Activated CD4-positive, alpha-beta T cell treated with anti-CD3 and anti-CD28 coated beads, Interleukin-2, amount 10 ng/mL, durations not matched to agents 7 days and 5 days (primary cell): ENCODE measurements at places on chromosomes 2 and 18. TPM values are rescaled to one million over a fixed set of nuclear protein-coding genes. Genes with fewer than 3 reads are reported as not detected.

DNA sequence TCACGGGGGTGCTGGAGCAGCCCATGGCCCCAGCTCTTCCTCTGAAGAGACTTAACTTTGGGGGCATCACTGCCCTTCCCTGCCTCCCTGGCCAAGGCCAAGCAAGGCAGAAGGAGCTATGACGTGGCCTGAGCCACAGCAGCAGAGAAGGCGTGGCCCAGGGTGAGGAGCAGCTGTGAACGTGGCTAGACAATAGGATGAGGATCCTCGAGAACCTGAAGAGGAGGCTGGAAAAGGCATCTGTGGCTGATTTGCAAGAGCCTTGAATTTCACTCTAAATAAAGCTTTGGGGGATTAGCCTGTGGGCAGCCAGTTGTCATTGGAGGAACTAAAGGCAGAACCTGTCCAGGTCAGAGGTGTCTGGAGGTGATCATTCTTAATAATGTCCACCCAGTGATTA lies 652.9 kb upstream of the ID2 start:
- no peak overlapping the region for H3K4me3 ChIP-seq
- H3K27me3 ChIP-seq: no peaks in the 10 kb centered on the region
- H3K4me1 ChIP-seq: no peaks in the 10 kb centered on the region
- no peaks in the 10 kb centered on the region for H3K36me3 ChIP-seq

GRCh38 chr2:110789706-110790105 lies 57.3 kb downstream of the ACOXL start:
- H3K27me3 ChIP-seq: peaks cover 27% of the 10 kb centered on the region
- no peak overlapping the region for H3K4me3 ChIP-seq
- no peak for DNase-seq

- no peaks in the 10 kb centered on the region for H3K36me3 ChIP-seq
- no peak for DNase-seq
- no peak overlapping the region for H3K27ac ChIP-seq
- H3K27me3 ChIP-seq: peaks cover 8% of the 10 kb centered on the region
Observed at GRCh38 chr2:173755798-173756197, 209.4 kb downstream of the SP3 start.

DNA sequence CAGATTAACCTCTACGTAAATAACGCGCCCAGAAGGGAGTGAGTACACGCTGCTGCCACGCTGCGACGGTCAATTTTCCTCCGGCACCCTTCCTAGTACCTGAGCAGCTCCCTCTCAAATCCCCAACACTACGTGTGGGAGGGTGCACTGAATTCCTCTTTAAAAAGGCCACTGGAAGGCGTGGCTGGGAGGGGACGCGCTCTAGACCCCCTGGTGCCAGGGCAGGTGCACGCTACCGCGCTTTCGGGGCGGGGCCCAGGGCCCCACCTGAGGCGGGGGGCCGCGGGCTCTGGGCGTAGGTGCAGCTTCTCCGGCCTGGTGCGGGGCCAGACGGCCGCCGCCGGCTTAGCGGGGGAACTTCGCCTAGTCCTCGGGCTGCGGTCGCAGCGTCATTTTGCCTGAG lies 668 bp upstream of the ANKRD12 start:
- H3K27me3 ChIP-seq: no peaks in the 10 kb centered on the region
- DNase-seq: no peak
- H3K4me1 ChIP-seq: peaks cover 57% of the 10 kb centered on the region
- peak overlapping the region; percentile 99 for H3K27ac ChIP-seq
- H3K36me3 ChIP-seq: peaks cover 47% of the 10 kb centered on the region

DNA sequence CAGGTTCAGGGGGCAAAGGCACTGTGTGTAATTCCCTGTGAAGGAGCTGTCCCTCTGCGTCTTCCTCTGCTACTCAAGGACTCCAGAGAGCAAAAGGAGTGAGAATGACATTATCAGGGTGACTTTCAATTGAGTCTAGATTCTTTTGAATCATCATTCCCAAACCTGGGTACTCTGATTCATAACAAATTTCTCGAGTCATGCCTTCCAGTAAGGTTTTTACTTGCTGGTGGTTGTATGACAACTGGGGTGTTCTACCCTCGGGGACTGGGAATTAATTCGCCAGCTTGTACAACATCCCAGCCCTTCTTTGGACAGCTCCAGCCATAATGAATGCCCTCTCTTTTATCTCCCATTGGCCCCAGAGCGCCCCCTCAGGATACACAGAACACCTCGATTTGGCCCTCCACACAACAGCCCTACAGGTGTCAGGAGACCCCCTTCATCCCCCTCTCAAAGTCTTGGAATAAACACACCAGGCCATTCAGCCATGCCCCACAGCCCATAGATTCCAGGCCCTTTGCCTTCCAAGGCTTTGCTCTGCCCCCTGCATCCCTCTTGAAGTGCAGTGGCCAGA lies 254.5 kb downstream of the KLHL29 start:
- H3K4me3 ChIP-seq: no peak overlapping the region
- no peaks in the 10 kb centered on the region for H3K27me3 ChIP-seq
- no peak for DNase-seq
- no peaks in the 10 kb centered on the region for H3K4me1 ChIP-seq
- H3K36me3 ChIP-seq: no peaks in the 10 kb centered on the region

- H3K27ac ChIP-seq: no peak overlapping the region
- H3K4me3 ChIP-seq: no peak overlapping the region
Observed at GRCh38 chr2:122261911-122262310, 506.5 kb downstream of the TSN start.

DNA sequence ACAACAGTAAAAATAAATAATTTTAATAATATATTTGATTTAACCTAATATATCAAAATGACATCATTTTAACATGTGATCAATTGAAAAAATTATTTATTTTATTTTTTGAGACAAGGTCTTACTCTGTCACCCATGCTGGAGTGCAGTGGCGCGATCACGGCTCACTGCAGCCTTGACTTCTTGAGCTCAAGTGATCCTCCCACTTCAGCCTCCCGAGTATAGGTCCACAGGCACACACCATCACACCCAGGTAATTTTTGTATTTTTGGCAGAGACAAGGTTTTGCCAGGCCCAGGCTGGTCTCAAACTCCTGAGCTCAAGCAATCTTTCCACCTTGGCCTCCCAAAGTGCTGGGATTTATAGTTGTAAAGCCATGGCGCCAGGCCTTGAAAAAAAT lies 126.7 kb upstream of the COPS8 start:
- no peak overlapping the region for H3K4me3 ChIP-seq
- no peak for DNase-seq

- peaks cover 3% of the 10 kb centered on the region for H3K36me3 ChIP-seq
- no peak overlapping the region for H3K27ac ChIP-seq
- peaks cover 13% of the 10 kb centered on the region for H3K4me1 ChIP-seq
- no peaks in the 10 kb centered on the region for H3K27me3 ChIP-seq
- H3K4me3 ChIP-seq: no peak overlapping the region
Observed at GRCh38 chr2:225112362-225113126, 70.3 kb upstream of the DOCK10 start.

GRCh38 chr2:112157472-112157871 lies 19.3 kb downstream of the FBLN7 start:
- no peak overlapping the region for H3K27ac ChIP-seq
- H3K4me3 ChIP-seq: no peak overlapping the region
- peaks cover 39% of the 10 kb centered on the region for H3K4me1 ChIP-seq
- no peaks in the 10 kb centered on the region for H3K36me3 ChIP-seq

DNA sequence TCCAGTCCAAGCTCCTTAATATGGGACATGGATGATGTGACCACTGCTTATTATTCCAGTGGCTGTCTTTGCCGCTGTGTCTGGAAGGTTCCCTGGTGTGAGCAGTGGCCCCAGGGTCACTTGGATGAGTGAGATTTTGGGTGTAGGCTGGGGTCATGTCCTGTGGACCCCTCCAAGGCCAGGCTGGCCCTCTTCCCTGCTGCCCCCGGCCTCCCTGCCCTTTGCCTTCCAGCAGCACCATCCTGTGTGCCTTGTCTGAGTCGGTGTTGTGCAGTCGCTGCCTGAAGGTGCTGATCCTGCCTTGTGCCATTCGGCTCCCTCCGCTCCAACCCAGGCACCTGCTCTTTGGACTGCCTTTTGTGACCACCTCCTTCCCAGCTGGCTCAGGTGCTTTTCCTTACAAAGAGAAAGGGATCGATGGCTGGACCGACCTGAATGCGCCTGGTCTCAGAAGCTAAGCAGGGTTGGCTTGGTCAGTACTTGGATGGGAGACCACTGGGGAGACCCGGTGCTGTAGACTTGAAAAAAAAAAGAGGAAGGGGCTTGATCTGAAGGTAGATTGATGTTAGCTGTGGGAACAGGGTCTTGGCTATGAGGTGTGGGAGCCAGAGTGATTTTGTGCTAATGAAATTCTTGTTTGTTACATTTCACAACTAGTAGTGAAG lies 16.7 kb upstream of the GREB1 start:
- no peaks in the 10 kb centered on the region for H3K36me3 ChIP-seq
- no peak overlapping the region for H3K4me3 ChIP-seq
- H3K4me1 ChIP-seq: no peaks in the 10 kb centered on the region
- H3K27ac ChIP-seq: no peak overlapping the region

DNA sequence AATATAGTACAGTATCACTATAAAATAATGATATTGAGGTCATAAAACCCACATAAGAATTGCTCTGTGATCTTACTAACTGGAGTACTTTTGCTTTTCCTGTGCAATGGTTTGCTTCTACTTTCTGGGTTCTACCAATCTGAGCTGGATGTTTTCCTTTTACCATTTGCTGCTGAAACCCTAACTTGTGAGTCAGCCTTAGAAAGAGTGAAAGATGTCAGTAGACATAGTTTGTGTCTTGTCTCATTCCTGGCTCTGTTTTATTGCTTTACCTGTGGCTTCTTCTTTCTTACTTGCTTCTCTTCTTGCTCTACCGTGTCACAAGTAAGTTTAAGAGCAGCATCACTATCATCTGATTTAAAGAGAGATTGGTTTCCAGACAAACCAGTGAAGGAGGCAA lies 61.0 kb downstream of the MBD2 start:
- no peak overlapping the region for H3K27ac ChIP-seq
- H3K4me1 ChIP-seq: peaks cover 8% of the 10 kb centered on the region
- H3K4me3 ChIP-seq: no peak overlapping the region
- no peak for DNase-seq
- no peaks in the 10 kb centered on the region for H3K27me3 ChIP-seq

DNA sequence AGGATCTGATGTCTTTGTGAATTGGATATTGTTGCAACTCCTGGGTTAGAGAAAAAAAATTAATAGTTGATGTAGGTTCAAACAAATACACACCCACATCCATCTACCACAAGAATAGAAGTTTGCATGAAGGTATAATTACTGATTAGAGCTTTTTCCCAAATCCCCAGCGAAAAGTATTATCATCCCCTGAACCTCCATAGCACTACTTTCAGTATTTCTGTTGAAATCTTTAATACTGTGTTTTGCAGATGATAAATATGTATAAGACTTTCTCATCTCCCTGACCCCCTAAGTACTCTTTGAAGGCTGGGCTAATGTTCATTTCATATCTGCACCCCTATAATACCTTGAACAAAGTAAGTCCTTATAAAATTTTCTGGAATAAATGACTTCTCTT lies 6.4 kb downstream of the FN1 start:
- H3K27me3 ChIP-seq: peaks cover 48% of the 10 kb centered on the region
- H3K36me3 ChIP-seq: no peaks in the 10 kb centered on the region
- no peak for DNase-seq
- H3K4me1 ChIP-seq: no peaks in the 10 kb centered on the region

GRCh38 chr18:74198453-74198852 lies 50.1 kb downstream of the TIMM21 start:
- peaks cover 7% of the 10 kb centered on the region for H3K4me1 ChIP-seq
- H3K27ac ChIP-seq: no peak overlapping the region
- no peak overlapping the region for H3K4me3 ChIP-seq
- H3K36me3 ChIP-seq: no peaks in the 10 kb centered on the region
- peaks cover 9% of the 10 kb centered on the region for H3K27me3 ChIP-seq
- no peak for DNase-seq

The HOXD1 gene
- not detected for total RNA-seq

The KCNS3 gene
- not detected for total RNA-seq

The HOXD4 gene
- not detected for total RNA-seq

The PGAP1 gene
- 39.0 TPM for total RNA-seq

The CEP68 gene
- total RNA-seq: 9.2 TPM
